ENCODE measurements at places on chromosomes 12 and 14.

GRCh38 chr14:99231850-99232713 lies 39.9 kb downstream of the BCL11B start:
- DNase-seq, result no peak

GRCh38 chr14:56092763-56093162 lies 25.4 kb upstream of the PELI2 start:
- DNase-seq, result no peak

DNA sequence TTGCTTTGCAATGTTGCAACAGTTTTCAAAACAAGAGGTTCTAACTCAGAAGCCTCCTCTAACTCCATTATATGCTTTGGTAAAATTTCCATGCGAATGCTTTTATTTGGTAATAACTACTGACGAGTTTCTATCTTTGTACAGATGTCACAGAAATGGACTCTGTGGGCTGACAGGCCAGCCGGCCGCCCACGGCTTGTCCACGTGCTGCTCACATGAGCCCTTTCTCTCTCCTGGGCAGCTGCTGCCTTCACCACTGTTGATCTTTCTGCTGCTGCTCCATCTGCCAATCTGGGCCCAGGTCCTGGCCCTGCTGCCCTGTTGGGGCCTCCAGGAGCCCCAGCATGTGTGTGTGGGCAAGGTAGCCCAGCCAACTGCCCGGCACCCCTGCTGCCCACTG lies 168.2 kb upstream of the TMEM132C start:
- DNase-seq, result no peak

- no peak for DNase-seq
These were observed 32.7 kb downstream of the ANAPC7 start for GRCh38 chr12:110370732-110371231.

DNA sequence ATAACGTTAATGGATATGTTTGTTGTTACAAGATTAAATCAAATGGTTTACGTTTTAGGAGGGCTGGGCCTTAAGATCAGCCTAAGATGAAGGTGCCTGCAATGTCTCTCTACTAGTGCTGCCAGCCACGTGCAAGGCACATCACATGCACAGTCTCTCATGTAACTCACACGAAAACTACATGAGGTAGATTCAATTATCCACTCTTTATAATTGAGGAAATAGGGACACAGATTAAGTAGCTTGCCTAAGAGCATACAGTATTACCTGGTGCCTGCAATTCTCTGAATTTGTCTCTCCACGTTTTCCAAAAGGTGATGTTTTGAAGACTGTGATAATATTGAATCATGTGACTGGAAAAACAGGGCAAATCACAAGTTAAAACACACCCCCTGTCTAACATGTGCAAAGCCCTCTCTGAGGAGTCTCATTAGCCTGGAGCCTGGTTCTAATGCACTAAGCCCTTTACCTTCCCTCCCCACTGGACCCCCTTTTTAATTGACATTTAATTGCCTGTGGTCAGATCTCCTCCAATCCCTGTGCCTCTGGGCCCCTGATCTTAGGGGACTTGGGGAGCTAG lies 14.6 kb upstream of the ATP2A2 start:
- DNase-seq, result no peak

DNA sequence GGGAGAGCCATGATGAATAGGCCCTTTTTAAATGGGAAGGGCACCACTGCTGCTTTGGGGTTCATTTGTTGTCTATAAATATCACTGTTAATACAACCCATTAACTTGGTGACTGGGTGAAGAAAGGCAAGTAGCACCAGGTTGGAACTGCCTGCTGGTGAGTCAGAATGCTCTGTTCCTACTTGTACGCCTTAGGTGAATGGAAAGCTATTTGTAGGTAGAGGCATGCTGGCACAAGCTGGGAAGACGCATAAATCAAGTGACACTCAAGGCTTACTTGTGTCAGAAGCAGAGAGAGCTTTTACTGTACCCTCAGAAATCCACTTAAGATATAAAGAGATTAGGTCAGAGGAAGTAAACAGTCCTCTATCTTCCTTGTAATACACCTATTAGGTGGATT lies 142.5 kb downstream of the TMX1 start:
- DNase-seq, result no peak

DNA sequence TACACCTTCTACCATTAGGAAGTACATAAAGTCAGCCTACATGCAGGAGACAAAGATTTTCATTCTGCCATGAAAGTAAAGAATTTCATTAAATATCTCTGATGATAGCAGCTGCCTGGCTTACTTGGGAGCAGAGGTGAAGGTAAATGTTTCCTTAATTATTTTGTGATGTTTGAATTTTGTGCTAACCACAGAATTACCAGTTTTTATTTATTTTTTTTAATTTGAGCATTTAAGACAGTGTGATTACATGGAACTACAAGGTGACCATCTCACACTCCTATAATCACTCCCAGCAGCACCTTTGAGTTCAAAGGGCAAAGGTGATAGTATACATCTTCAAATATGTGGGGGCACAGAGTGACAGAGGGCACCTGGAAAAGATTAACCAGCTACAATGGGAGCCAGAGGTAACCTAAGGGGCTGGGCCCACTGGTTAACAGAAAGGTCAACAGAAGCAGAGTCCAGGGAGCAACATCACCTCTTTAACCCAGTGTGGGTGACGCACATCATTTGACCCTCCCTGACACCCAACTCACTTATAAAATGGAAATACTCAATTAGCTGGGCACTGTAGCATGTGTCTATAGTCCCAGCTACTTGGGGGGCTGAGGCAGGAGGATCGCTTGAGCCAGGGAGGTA lies 65.0 kb downstream of the GCH1 start:
- DNase-seq, result no peak

- DNase-seq, result no peak
These were observed at the start of gene PLBD1 for GRCh38 chr12:14567351-14568162. Gene PLBD1, minus strand, starts transcription at chr12:14567883. Its CDS starts 187 bp downstream, at chr12:14567696.

DNA sequence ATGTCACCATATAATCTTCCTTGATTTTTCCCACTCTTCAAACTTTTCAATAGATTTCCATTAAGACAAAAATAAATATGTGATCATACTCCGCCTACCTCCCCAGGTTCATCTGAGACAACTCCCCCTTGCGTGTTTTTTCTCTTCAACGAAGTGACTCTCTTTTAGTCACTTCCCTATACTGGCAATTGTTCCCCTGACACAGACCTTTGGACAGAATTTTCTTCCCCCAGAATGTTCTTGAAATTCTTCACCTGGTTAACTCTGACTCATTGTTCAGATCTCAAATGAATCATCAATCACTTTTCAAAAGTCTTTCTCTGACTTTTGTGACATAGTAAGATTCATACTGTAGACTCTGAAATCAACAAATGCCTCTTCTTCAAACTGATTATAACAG lies 727.3 kb upstream of the LMO3 start:
- no peak for DNase-seq

GRCh38 chr14:27384124-27384523 lies 786.3 kb upstream of the NOVA1 start:
- no peak for DNase-seq

GRCh38 chr12:89087876-89088275 lies 264.4 kb downstream of the DUSP6 start:
- no peak for DNase-seq

DNA sequence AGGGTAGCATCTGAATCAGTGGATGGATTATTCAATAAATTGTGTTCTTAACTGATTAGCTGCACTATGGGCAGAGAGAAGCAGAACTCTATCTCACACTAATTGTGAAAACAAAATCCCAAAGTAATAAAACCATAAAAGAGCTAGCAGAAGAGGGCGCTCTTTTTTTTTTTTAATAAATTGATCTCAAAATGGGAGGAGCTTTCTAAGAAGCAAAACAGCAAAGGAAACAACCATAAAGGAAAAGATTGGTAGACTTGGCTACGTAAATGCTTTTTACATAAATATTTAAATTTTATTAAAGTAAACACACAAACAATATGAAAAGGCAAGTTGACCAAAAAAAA lies 1.5 kb upstream of the TM7SF3 start:
- DNase-seq, result no peak

GRCh38 chr12:29743077-29743476 lies 40.7 kb downstream of the TMTC1 start:
- DNase-seq, result no peak

GRCh38 chr12:119666226-119666795 lies 1.6 kb upstream of the PRKAB1 start:
- DNase-seq, result no peak

- DNase-seq, result no peak
These were observed 33.2 kb upstream of the RAD51AP1 start for GRCh38 chr12:4505376-4505986.

- no peak for DNase-seq
These were observed 284.2 kb downstream of the ADAMTS20 start for GRCh38 chr12:43267818-43268217.

DNA sequence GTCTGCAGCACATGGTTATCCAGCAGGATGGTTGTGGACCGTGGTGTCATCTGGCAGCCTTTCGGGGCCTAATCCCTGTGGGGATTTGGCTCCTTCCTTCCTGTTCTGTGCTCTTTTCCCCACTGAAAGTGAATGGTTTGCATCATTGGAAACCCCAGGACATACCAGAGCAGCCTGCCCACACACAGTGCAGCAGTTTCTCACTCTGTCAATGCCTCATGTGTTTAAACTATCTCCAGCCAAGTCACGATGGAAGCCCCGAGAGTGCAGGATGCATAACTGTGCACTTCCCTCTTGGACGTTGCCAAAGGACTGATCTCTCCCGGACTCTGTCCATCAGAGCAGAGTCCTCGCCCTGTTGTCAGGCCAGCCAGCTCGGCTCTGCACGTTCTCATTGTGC lies 29.0 kb upstream of the AMN start:
- DNase-seq, result no peak

GRCh38 chr12:127900386-127900785 lies 366.6 kb upstream of the TMEM132C start:
- DNase-seq, result no peak

- no peak for DNase-seq
These were observed 7.9 kb downstream of the C2CD5 start for GRCh38 chr12:22536346-22536945.

- DNase-seq, result no peak
These were observed 140.1 kb upstream of the CPM start for GRCh38 chr12:69073035-69073434.

GRCh38 chr14:100237735-100238418 lies 1.1 kb upstream of the YY1 start:
- no peak for DNase-seq

DNA sequence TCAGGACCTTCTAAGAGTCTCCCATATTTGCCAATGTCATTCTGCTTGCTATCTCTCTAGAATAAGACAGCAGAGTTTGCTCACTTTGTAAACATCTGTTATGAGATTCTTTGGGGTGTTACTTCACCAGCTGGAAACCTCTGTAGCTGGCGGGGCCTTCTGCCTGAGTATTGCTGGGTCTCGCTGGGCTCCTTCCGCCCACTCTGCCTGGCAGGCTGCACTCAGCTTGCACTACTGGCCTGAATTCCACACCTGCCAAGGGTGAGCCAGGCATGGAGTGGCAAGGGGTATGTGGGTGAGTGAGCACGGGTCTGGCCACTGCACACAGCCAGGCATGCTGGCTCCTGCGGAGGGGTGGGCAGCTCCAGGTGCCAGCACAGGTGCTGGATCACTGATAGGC lies 267.3 kb upstream of the PDE3A start:
- no peak for DNase-seq

DNA sequence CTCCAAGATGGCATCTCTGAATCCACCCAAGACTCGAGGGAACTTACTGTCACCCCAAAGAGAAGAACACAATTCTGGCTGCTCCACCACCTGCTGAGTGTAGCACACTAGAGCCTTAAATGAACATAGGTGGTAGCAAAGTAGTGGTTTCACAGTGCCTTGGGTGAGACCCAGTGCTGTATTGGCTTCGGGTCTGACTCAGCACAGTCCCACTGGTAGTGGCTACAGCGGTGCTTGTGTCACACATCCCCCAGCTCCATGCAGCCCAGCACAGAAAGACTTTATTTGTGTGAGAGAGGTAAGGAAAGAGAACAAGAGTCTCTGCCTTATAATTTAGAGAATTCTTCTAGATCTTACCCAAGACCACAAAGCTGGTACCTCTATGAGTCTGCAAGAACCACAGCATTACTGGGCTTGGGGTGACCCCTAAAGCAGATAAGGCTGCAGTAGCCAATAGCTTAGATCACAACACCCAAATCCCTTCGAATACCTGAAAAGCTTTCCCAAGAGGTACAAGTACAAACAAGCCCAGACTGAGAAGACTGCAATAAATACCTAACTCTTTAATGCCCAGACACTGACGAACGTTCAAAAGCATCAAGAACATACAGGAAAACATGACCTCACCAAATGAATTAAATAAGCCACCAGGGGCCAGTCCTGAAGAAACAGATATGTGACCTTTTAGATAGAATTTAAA lies 83.3 kb upstream of the SLC38A4 start:
- DNase-seq, result no peak

- no peak for DNase-seq
These were observed 4.3 kb downstream of the FRS2 start for GRCh38 chr12:69474456-69474855.

- DNase-seq, result peak; percentile 65
These were observed 3.0 kb downstream of the DHRS1 start for GRCh38 chr14:24296341-24297157.

DNA sequence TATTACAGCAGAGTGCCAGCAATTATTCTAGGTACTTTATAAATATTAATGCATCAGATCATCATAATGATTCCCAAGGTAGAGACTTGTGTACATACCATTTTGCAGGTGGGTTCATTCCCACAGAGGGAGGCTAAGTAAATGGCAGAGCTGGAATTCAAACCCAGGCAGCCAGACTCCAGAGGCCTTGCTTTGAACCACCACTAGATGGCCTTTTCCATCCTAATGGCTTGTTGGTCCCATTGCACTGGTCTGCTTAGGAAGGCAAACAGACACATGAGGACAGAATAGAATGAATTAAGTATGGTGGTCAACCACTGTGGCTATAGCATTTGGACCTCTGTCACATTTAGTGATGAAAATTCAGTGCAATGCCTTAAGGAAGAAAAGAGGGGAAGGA lies 158.7 kb downstream of the METTL25 start:
- DNase-seq, result no peak

GRCh38 chr14:62946221-62946620 lies 99.0 kb downstream of the KCNH5 start:
- DNase-seq, result no peak

DNA sequence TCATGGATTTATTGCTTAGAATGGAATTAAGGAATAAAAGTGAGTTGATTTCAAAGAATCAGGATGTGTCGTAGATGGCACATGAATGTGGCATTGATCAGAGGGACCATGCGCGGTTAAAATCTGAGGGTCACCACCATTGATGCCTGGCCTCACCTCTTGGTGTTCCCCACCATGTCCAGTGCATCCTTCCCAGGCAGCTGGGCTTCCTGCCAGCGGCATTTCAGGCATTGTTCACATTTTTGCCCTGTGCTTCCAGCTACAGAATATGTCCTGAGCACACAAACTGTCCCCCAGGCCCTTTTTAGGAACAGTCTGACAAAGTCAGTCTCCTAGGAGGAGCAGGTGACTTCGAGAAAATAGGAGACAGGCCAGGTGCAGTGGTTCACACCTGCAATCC lies 42.0 kb upstream of the TSPAN9 start:
- no peak for DNase-seq

DNA sequence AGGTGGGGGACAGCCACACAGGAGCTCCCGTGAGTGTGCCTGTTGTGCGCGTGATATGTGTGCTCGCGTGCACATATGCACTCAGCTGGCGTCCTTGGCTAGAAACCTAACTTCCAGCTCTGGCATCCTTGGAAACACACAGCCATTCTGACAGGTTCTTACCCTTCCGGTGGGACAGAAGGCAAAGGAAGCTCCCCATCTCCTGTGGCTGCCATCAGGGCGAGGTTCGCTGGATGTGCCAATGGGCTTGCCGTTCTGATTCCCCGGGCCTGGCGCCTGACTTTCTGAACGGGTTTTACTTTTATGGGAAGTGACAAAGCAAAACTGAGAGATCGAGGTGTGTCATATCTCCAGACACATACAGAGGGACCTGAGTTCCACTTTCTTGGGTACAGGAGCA lies 124.7 kb downstream of the PAPOLA start:
- DNase-seq, result no peak

All from T follicular helper cell (primary cell).